NCI-H345 (cell line): ENCODE measurements at places on chromosomes 1 and 21.

GRCh38 chr21:34289856-34290255 lies 74.0 kb upstream of the KCNE2 start:
- no peak for DNase-seq

DNA sequence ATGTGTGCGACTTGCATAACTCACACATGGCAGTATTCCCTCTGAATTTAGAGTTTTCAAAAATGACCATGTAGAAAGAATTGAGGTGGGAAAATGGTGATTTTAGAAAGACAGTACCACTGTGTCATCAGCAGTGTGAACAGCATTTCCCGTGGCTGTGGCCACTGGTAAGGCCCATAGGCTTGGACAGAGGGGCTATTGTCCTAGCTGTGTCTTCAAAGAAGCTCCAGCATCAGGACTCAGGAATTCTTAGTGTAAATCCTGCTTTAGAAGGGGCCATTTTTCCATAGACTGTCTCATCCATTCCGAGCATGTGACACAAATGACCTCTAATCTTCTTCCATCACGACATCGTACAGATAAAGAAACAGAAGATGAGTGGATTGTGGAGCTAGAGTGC lies 119.3 kb upstream of the BACE2 start:
- DNase-seq, result no peak

GRCh38 chr1:170426596-170426995 lies 105.4 kb upstream of the GORAB start:
- DNase-seq, result no peak

- DNase-seq, result no peak
Observed at GRCh38 chr21:34673006-34673405, 4.2 kb downstream of the CLIC6 start.

DNA sequence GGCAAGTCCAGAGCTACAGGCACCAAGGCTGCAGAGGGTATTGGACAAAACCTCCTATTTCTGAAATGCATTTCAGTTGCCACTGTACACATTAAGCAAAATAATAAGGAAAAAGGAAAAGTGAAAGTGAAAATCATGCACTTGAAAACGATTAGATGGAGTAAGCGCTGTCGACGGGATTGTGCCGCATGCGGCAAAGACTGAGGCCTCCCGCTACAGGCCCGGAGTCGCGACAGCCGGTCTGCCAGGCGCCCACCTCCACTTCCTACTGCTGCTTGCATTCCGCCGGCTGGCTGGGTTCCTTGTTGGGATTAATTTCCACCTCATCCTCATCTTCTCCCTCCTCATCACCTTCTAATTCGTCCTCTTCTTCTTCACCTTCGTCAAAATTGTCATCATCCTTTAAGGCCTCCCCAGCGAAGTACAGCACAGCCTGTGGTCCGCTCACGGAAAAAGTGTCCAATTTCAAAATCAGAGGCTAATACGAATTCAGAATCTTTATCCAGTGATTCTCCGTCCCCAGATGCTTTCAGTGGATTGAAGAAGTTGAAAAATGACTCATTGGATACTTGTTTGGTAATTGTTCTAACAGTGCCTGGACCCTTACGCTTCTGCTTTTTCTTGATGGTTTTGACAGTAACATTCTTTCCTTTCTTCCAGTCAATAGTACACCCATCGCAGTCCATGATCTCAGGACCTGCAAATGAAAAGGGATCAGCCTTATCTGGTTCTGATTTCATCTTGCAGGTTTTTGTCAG lies 38.0 kb downstream of the CD58 start:
- DNase-seq, result no peak

- DNase-seq, result no peak
Observed at GRCh38 chr1:49606082-49606481, 417.7 kb downstream of the AGBL4 start.

DNA sequence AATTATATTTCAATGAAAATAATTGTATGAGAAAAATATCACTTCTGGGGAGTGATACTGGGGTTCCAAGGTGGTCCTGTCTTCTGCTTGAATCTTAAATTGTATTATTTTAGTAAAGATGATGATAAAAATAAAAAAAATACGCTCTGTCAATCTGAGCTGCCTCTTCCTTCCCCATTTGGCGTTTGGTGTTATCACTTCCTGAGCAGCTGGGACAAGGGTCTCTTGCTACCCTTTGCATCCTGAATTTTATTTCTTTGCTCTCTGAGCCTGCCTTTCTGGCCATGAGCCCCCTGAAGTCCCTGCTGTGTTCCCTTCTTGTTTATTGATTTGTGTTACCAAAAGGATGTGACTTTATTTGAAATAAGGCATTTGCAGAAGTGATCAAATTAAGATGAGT lies 111.0 kb downstream of the KCNJ6 start:
- no peak for DNase-seq

DNA sequence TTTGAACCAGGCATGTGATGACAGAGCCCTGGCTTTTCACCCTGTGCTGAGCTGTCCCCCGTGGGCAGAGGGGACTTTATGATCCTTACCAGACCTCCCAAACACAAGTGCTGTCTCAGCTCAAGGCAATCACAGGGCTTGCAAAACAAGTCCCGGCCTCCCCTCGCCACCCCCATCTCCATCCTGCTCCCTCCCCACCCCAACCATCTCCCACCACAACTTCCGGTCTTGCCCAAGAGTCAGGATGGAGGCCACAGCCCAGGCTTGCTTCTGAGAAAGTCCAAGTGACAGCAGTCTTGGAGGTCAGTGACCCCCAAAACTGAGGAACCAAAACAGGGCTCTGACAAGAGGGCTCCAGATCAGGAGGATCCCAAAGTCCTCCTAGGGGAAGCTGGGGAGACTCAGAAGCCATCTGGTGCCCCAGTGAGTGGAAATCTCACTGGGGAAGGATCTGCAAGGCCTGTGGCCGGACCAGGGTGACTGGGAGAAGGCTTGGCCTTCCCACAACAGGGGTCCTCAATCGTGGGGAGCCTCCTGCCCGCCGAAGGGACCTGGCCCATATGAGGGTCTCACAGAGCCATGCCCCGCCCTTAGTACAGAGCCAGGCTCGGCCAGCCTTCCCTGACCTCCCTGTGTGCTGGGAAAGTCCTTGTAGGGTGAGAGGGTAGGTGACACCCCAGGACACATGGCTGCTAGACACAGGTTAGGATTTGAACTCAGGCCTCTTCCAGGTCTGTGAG lies 4.5 kb upstream of the SDC3 start:
- DNase-seq, result no peak

DNA sequence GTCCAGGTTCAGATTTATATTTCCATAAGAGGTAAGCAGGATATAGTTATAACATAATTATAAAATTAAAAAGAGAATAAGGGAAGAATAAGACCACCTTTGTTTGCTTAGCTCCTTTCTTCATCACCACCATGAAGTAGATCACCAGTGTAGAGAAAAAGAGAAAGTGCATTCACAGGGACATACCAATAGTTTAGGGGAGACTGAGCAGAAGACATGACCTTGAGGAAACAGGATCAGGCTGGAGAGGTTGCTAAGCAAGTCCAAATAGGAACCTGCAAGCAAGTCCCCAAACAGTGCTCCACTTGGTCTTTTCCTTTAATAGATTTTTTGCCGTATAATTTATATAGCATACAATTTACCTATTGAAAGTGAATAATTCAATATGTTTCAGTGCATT lies 63.0 kb downstream of the KCNT2 start:
- DNase-seq, result no peak

DNA sequence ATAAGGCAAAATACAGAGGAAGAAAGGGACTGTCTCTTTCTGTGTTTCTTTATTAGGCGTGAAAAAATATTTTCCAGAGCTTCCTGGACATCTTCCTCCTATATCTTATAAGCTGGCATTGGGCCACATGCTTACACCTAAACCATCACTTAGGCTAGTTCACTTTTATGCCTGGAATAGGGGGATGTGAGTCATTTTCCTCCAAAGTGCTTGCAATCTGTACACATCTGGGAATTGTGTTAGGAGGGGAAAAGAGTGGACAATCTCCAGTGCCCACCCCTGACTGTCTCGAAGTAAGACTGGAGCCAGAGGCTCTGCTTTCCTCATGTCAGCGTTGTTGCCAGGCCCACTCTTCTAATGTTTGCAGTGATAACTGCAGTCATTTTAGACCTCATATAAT lies 29.9 kb downstream of the GIPC2 start:
- DNase-seq, result no peak

DNA sequence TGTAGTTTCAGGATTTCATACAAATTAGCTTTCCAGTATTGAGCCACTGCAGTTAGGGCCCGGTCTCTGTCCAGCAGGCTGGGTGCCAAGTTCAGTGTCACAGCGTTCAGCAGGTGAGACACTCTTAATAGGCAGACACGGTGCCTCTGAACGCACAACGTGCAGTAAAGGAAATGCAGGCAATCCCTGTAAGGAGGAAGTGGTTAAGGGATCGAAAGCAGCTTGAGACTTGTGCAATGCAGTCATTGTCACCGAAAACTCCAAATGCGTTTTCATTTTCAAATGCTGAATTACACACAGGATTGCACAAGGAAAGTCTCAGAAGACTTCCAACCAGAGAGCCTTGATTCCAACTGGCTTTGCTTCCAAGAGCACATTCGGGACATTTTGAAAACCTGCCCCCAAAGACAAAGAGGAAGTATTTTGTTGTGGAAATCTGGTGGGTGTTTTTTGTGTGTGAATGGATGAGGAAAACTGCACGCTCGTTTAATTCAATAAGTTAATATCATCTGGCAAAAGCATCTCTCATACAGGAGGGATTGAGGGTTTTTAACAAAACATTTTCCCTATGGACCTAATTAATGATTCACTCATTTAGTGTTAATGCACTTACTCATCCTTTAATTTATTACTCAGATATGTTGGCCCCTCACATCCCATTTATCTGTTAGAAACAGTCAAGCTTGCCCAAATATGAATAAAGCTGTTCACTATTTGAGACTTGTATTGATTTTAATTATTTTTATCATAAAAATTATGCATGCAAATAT lies 61.6 kb downstream of the PTGS2 start:
- peak; percentile 13 for DNase-seq

DNA sequence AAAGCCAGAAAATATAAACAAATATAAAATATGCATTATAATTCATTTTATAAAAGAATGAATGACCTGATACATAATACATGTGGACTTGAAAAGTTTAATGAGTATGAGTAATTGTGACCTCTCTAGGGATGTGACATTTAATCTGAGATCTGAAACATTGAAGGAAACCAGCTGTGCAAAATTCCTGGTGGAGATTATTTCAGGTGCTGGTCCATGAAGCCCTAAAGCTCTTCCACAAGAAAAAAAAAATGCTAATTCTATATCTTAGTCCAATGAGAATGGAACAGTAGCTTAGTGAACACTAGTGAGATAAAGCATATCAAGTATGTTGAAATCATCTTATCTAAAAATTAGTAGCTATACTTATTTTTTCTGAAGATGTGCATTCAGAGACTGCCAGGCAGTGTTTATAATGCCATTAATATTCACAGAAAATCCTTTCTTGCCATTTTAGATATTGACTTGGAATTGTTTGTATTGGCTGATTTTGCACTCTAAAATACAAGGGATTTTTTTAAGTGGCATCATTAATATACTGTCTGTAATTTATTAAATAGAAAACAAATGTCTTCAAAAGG lies 1485.9 kb downstream of the PLA2G4A start:
- DNase-seq, result no peak

DNA sequence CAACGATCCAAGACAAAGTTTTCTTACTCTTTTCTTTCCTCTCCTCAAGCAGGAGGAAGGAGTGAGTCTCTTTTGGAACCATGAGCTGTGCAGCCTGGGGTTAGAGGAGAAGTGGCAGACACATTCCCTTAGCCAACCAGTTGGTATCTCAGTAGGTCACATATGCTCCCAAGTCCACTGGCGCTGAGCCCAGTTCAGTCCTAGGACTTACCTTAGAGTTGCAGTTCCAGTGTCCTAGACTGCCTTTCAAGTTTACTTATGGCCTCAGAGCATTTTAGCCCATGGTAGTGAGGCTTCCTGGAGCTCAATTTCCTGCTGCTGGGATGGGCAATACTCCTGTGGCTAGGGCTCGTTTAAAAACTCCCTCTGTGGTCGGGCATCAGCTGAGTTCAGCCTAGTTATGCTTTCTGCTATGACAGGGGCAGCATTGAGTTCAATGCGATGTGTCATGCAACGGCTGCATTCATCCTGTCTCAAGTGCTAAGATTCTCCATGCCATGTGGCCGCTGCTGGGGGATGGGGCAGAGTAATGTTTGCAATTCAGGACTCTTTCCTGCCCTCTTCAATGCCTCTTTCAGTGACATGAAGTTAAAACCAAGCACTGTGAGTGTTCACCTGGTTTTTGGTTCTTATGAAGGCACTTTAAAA lies 103.8 kb downstream of the LRRC7 start:
- DNase-seq, result no peak

DNA sequence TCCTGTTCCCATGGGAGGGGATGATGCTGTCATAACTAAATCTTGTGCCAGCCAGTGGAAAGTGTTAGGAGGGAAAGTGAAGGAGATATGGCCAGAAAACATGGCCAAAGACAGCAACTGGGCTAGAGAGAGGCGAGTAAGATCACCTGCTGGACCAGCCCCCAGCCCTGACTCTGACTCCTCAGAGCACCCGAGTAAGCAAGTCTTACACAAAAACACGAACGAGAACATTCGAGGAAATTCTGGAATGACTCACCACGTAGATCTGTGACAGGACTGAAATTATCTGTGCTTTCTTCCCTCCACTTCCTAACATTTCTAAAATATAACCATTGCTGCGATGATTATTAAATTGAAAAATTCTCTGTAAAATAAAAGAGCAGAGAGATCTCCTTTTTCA lies 9.2 kb downstream of the ZNF496 start:
- DNase-seq, result no peak

DNA sequence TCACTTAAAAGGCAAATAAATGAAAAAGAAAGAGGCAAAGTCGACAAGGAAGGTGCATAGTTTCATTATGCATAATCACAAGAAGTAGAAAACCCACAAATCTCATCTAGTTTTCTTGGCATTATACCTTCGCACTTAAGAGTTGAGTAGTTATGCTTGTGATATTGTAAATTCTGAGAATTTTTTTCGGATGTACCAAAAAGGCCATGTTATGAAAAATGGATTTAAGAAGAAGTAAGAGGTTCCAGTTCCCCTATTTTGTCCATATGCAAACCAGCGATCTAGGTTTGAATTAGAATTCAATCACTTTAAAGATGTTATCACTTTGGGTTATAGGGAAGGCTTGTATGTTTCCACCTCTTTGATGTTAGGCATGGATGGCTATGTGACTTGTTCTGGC lies 7.9 kb upstream of the ERICH3 start:
- no peak for DNase-seq

- DNase-seq, result no peak
Observed at GRCh38 chr1:156475568-156476500, 24.7 kb downstream of the MEF2D start.

DNA sequence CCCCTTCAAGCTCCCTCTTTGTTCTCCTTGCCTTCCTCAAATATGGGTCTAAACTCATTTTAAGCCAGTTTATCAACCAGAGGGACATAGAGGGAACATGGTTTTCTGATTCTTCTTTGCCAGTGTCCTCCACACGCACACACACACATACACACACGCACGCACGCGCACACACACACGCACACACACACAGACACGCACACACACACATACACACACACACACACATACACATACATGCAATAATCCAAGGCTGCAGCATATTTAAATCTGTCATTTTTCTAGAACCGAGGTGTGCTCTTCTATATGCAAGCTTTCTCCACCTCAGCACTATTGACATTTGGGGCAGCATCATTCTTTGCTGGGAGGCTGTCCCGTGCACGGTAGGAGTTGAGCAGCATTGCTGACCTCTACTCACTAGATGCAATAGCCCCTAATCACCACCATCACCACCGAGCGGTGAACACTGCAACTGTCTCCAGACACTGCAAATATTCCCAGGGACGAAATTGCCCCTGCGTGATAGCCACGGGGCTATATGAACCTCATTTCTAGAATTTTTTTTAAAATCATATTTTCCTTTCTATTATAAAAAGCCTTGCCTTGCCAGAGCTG lies 8.0 kb downstream of the TNFRSF9 start:
- DNase-seq, result no peak

- DNase-seq, result peak; percentile 13
Observed at GRCh38 chr21:31482460-31482859, 138.4 kb upstream of the TIAM1 start.
